Pulmonary artery endothelial cell (primary cell): ENCODE measurements at places on chromosomes 2 and 18. TPM values are rescaled to one million over a fixed set of nuclear protein-coding genes. Genes with fewer than 3 reads are reported as not detected.

The ROCK2 gene
- total RNA-seq = 53.4 and 77.8 TPM in 2 replicates

The C1QL2 gene
- not detected in 2 replicates for total RNA-seq

DNA sequence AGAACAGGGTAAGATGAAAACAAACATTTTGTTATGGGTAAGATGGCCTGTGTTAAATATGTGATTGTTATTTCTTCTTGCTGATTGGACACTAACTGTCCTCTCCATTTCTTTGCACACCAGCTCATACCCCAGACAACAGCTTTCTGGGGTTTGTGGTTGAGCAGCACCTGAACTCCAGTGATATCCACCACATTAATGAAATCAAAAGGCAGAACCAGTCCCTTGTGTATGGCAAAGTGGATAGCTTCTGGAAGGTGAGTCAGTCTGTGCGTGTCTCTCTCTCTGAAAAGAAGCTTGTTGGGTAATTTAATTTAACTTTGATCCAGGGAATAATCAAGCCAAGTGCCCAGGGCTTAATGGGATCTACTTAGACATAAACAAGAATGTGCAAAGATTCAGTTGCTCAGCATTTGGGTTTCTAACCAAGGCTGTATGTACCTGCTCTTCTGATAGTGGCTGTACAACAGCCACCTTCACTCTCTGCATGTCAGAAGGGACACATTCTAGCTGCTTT, 108.3 kb downstream of the MGAT5 start:
- no peak for DNase-seq

- DNase-seq = no peak
These were observed 92.4 kb downstream of the GBX2 start for GRCh38 chr2:236075802-236076201.
